ENCODE measurements at places on chromosomes 1 and 21.

DNA sequence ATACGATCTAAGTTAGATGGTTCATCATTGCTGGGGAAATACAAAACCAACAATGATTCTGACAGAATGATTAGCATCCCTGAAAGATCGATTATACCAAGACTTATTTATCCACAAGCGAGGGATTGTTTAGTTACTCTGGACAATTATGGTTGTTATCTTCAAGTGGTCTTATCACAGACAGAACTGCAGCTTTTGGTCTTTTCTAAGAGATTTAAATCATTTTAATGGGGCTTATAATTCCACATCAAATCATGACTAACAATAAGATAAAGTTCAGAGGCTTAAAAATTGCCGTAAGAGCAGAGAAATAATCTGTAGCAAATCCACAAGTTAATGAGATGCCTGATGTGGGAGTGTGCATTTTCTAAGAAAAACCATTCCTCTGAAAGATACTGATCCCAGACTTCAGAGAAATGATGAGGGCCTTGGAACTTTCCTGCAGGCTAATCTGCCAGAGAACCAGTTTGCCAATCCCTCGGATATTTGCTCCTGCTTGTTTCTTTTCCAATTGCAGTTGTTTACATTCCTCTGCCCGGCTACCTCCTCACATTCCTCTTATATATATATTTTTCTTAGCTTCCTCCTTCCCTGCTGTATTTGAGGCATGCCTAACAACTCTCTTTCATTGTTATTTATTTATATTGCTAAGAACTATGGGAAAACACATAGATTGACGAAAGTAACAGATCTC, 134.8 kb downstream of the BACH1 start:
- DNase-seq = no peak

GRCh38 chr1:84073266-84073665, 70.8 kb upstream of the PRKACB start:
- no peak for DNase-seq

DNA sequence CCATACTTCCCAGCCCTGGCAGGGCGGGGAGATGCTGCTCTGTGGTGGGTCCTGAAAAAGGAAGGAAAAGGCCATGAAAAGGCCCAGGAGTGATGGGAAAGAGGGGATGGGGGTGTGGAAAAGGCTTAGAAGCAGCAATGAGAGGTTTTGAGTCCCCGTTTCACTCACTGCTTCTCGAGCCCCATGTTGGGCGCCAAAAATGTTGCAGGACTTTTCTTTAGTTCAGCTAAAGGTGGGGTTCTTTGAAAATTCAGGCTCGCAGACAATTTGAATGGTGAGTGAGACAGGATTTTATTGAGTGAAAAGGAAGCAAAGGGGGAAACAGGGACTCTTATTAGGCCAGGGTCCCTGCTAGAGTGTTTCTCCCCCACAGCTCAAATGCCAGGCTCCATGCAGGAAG, 93.1 kb downstream of the MRPS6 start:
- no peak for DNase-seq

DNA sequence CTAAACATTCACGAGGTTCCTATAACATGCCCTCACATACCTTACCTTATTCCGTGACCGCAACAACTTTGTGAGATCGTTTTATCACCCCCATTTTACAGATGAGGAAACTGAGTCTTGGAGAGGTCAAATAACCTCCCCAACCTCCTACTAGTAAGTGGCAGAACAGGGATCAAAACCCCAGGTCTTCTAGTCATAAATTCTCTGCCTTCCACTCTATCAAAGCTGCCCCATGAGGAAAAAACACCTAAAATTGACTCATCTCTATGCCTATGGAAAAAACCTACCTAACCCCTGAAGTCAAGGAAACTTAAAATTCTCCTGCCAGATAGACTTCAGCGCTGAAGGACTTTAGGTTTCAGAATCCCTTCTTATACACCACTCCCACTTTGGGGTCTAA, 69.5 kb upstream of the ERRFI1 start:
- no peak for DNase-seq

DNA sequence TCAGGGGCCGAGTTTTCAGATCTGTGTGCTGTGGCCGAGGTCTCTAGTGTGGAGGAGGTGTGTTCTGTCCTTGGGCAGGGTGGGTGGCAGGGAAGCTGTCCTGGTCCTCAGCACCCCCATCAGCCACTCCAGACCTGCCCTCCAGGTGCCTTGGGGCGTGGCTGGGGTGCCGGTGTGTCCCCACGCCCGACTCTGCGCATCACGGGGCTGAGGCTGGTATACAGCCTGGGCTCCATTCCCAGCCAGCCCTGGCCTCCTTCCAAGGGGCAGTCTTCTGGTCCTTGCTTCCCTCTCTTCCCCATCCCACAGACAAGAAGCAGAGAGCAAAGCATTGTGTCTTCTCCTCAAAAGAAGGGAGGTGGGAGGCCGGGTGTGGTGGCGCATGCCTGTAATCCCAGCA, 4.0 kb downstream of the SAMD11 start:
- no peak for DNase-seq

- no peak for DNase-seq
Observed at GRCh38 chr1:30765556-30766434, 8.2 kb upstream of the LAPTM5 start.

- no peak for DNase-seq
Observed at GRCh38 chr1:5376538-5377247, 615.5 kb downstream of the NPHP4 start.

- DNase-seq = peak; percentile 82
Observed at GRCh38 chr1:46036894-46037839, 95.3 kb downstream of the PIK3R3 start.
